ENCODE measurements at places on chromosomes 6 and 20.
A peak's percentile ranks its signal among the peaks of the same experiment; 100 is the strongest.

DNA sequence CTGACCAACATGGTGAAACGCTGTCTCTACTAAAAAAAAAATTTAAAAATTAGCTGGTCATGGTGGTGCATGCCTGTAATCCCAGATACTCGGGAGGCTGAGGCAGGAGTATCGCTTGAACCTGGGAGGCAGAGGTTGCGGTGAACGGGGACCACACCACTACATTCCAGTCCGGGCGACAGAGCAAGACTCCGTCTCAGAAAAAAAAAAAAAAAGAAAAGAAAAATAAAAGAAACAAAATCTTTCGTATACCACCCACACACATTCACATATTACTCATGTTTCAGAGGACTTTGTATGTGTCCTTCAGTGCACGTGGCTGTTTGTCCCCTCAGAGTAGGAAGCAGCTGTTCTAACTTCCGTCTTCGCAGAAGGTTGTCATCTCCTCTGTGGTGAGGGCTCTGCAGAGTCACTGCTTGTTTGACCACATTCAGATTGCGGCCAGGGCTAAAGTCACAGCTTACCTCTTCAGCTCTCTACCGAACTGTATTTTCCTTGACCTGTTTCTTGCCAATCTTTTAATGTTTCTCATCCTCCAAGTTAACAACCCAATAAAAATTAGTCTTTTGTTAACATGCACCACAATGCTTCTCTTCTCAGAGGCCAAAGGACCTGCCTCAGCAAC is 36.6 kb upstream of the HIVEP1 start:
- DNase-seq: no peak

- no peak for DNase-seq
Measured at GRCh38 chr6:72525821-72526510, 95.9 kb upstream of the KCNQ5 start.

DNA sequence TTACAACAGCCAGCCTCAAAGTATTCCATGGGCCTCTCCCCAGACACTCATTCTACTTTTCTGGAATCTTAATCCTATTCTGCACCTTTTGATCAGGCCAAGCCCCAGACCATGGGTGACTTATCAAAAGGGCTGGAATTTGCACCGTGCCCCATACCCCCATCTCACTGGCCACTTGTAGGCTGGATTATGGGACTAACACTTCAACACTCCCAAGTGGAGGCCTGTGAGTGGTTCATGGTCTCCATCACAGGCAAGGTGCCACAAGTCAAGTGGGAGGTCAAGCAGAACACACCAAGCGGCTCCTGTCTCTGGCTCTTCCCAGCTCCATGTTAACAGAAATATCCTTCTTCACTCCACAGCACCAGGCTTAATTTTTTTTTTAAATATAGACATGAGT is 212.3 kb upstream of the HEY2 start:
- no peak for DNase-seq

DNA sequence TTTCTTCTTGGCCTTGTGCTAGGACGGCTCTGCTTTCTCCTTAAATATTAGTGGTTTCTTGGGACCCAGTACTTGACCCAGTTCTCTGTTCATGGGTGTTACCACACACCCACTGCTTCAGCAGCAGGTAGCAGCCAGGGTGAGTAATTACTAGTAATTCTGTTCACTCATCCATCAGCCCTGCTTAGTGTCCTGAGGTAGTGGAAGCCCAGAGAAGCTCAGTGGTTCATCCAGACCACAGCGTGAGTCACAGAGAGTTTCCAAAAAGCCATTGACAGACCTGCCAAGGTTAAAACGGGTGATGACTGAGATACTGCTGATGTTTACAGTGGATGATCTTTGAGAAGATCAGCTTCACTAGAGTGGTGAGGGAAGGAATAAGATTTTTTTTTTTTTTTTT is 51.7 kb upstream of the HINT3 start:
- DNase-seq: peak; percentile 49

GRCh38 chr6:94636780-94637385 is 940.5 kb upstream of the MANEA start:
- no peak for DNase-seq

DNA sequence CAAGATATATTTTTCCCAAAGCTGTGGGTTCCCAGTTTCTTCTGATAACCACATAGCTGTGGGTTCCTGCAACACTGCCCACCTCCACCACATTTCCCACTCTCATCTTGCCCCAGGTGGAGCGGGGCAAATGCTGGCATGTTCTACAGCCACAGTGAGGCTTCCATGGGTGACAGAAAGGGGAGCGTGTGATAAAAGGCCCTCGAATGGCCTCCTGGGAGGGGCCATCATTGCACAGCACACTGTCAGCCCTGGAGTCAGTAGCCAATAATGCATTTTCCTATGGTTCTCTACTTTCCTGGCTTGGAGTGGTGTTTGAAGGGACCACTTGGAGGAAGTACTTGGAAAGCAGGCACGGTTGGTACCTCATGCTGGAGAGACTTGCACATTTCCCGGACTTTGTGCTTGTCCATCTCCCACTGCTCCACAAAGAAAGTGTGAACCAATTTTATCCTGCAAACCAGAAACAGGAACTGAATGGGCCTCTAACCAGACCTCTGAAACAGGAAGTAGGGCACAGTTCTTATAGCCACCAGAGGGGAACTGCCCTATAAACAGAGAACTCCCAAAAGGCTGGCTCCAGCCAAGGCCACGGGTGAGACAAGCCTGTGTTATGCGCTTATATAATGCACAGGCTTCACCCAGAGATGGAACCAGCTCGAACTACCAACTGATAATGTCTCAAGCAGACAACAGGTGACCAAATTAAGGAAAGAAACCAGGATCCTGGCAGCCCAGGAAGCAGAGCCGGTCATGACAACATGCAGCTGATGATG is 8.6 kb downstream of the MAP3K5 start:
- no peak for DNase-seq

DNA sequence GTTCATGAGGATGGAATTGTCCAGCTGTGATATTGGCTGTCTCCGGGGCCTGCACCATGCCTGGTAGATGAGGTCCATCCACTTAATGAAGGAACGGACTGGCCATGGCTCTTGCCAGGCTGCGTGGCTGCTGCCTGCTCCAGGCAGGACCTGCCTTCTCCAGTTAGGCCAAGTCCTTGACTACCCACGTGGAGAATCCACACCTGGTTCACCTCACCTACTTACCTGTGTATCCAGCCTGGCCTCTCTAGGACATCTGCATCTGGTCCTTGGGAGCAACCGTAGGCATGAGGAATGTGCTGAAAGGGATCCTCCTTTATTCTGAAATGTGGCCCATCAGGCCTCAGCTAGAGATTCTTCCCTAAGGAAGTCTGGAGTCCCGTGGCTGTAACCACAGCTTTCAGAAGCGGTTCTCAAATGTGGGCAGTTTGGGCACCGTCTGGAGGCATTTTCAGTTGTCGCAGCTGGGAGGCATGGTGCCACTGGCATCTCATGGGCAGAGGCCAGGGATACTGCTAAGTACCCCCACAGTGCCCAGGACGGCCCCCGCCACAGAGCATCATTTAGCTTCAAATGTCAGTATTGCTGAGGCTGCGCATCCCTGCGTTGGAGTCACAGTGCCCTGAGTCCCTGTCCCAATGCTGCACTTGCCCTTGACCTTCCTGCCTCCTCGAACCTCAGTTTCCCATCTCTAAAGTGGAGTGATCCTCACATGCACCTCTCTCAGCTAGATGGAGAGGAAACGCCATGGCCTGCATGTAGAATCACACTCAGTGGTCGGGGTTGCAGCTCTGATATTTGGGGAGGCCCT is 67.5 kb downstream of the PHACTR3 start:
- no peak for DNase-seq

GRCh38 chr6:42898891-42899361 is 16.9 kb upstream of the PTCRA start:
- DNase-seq: peak; percentile 31

DNA sequence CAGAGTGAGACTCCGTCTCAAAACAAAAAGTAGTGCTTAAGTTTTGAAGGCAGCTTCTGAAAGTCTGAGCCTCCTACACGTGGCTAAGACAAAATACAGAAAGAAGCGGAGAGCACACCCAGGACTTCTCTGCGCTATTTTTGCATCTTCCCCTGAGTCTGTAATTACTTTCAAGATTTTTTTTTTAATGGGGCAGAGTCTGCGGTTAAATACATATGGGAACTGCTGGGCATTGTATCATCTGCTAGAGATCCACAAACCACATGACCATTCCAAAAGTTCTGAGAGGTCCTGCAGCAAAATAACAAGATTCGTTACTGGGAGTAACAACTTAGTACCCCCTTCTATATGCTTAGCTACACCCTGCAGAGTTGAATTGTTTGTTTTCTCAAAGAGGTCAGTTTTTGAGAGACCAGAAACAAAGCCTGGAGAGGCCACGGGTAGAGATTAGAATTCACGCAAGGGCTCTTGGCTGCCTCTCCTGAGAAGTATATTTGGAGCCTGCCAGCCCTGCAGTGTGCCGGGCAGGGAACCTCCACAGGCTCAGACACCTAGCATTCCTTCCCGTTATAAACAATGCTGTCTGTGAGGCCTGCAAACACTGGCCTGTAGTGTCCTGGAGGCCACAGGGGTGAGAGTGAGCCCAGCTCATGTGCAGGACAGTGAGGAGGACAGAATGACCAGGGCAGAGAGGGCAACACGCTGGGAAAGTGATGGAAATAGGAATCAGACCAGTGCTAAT is 48.2 kb upstream of the FAM50B start:
- DNase-seq: no peak

GRCh38 chr6:15305909-15306308 is 60.0 kb downstream of the JARID2 start:
- no peak for DNase-seq
